ENCODE measurements at places on chromosomes 4 and X.

DNA sequence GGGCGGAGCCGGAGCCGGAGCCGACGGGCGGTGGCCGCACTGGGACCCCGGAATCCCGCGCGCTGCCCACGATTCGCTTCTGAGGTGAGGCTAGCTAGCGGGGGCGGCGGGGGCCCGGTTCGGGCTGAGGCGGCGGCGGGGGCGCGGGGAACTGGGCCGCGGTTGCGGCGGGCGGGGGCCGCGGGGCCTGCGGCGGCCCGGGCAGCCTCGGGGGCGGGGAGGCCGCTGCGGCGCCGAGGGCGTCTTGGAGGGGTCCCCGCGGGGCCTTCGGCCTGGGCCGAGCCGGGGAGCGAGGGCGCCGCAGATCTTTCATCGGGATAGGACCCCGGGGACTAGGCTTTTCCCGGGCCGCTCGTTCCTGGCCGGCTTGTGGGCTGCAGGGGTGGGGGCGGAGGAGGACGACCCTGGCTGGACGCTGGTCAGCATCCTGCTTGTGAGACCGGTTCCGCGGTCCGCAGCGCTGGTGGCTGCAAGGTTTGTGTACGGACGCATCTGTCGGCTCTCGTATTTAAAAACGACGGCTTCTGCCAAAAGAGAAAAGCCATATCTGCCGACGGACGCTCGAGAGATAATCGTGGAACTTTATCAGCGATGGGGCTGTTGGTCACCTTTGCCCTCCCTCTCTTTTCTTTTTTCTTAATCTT lies 419 bp downstream of the ADD1 start:
- DNase-seq = no peak

DNA sequence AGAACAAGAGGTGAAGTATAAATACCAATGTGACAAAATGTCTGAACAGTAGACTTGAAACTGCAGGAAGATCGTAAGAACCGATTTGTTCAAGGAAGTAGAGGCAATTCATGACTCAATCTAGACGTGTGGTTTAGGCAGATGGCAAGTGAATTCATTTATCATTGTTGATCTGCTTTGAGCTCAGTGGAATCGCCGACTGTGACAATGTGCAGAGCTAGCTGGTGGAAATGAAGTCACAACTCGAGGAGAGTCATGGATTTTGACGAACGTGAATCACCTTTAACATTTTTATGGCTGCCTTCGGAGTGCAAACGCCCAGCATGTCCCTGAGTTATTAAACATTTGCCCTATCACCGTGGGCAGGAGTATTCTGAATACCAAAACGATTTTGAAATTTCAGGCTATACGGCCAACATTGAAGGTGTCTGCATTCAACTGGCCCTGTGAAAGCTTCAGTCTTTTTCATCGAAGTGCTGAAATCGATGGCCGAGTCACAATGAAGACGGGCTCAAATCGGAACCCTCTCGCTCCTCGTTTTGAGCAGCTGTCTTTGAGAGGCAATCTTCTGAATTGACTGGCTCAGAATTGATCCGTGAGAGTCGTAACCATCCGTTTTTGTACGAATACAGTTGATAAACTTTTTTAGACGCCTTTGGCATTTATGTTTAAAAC lies 689 bp upstream of the OGT start:
- DNase-seq = peak; percentile 32

GRCh38 chrX:7083021-7083420 lies 64.5 kb upstream of the STS start:
- DNase-seq = no peak

DNA sequence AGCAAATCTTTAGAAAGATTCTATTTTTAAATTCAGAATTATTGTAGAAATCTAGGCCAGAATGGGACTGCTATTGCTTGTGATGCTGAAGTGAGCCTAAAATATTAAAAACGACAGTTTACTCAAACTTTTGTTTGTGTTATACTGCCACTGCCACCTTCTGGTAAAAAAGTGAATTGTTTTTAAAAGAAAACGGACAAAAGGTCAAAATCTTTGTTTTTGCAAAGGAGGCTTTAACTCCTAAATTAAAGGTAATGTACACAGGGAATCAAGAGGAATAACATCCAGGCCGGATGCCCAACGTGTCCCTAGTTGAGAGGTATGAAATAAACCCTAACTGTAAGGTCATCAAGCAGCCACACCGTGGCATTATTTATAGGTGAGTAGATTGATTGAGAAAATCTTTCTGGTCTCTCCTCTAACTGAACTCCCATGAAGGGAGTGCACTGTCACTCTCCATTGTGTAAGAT lies 338.3 kb upstream of the GALNT7 start:
- DNase-seq = peak; percentile 40

GRCh38 chr4:73740353-73740778 lies at the start of gene CXCL8:
Gene CXCL8 (plus strand): TSS chr4:73740569. CDS start chr4:73740659, 90 bp downstream.
- peak; percentile 71 for DNase-seq

- no peak for DNase-seq
Observed at GRCh38 chr4:26632916-26633315, 49.0 kb downstream of the TBC1D19 start.

- DNase-seq = peak; percentile 96
Observed at GRCh38 chrX:19673375-19674040, 158.2 kb upstream of the MAP3K15 start.

DNA sequence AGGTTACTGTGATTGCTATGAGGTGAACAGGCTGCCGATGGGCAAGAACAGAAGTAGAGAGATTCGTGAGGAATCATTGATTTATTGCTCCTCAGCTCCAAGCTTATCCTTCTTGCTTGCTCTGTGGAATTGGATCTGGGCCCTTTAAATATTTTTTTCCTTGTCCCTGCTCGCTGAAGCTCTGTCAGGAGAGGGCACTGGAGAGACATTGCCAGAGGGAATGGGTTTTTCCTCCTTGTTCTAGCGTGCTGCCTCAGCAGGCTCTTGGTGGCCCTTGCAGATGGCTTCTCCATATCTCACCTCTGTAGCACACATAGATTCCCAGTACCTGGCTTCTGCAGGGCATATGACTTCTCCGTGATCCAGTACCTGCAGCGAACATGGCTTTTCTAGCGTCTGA lies 67.4 kb downstream of the CNGA2 start:
- DNase-seq = peak; percentile 4

DNA sequence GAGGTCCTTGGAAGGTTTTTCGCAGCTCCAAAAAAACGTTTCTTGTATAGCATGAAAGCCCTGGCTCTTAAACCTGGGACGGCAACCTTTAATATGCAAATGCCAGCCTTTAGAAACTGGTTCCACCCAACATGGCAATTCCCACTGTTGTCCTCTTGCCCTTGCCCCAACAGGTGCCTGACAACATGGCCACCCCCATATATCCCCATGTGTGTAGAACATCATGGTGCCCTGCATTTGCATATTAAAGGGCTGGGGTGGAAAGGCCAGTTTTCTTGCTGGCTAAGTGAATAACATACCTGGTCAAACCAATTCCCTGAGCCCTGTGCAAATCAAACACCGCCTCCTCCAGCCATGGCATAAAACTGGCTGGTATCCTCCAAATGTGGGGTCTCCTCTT lies 26.0 kb upstream of the GLRA3 start:
- no peak for DNase-seq

DNA sequence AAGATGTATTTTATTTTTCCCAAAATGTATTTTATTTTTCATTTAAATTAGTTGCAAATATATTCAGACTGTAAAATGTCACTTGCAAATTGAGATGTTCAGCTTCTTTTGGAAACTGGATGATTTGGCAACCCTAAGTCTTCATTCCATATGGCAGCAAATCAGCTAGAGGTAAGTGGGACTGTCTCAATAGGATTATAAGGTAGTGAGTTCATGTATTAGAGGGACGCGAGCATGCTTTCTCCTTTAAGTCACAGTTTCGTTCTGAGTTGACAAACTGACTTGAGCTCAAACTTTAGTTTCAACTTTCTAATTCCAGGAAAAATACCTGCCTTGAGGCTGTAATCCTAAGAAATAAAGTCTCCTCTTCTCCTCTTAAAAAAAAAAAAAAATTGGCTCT lies 44.2 kb upstream of the TMEM131L start:
- DNase-seq = no peak

- no peak for DNase-seq
Observed at GRCh38 chr4:180280726-180281297, 1962.4 kb upstream of the TENM3 start.

DNA sequence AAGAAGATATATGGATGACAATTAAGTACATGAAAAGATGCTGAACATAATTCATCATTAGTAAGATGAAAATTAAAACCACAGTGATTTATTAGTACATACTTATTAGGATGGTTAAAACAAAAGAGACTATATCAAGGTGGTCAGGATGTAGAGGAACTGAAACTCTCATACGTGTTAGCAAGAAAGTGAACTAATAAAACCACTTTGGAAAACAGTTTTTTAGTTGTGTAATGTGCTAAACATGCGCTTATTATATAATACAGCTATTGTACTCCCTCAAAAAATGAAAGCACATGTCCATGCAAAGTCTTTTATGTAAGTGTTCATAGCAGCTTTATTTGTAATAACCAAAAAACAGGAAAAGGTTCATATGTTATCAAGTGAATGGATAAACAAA lies 89.9 kb upstream of the KCTD8 start:
- DNase-seq = no peak

DNA sequence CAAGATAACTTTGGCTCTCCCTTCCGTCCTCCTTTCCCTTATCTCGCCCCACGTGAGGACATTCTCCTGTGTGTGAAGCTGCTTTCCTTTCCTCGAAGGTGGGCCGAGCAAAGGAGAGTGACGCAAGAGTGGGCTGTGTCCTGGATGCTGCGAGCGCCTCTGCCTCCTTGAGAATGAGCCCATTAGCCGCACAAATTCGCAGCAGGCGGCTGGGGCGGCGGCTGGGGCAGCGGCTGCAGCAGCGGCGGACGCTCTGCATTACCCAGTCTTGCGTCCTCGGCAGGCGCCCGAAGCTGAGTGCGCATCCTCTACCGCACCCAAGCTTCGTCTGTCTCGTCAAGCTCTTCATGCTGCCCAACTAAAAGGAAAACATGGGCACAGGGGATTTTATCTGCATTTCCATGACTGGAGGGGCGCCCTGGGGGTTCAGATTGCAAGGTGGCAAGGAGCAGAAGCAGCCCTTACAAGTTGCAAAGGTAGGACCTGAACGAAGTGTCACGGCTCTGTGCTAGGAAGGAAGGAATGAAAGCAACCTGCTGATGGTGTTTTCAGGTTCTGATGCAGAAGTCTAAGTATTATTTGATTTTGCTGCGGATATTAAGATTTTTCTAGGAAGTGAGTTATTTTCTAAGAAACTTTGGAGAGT lies at the start of gene SYNPO2:
Gene SYNPO2 (plus strand): TSS at position 189 of the 646 bp plus-strand sequence. CDS start 183 bp downstream, at position 372.
- peak; percentile 86 for DNase-seq

DNA sequence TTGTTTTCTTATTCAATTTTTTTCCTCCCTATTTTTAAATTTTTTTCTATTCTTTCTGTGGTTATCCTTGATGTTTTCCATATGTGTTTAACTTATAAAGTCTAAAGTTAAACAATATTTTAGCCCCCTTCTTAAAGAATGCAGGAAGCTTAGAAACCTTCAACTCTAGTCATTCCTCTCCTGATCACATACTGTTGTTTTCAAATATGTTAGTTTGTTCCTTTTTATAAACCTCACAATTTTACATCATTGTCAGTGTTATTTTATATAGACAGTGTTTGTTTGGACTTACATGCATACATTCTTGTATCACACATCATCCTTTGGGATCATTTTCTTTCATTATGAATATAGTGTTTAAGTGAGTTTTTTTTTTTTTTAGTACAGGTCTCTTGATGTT lies 31.6 kb downstream of the KANTR start:
- DNase-seq = peak; percentile 7

DNA sequence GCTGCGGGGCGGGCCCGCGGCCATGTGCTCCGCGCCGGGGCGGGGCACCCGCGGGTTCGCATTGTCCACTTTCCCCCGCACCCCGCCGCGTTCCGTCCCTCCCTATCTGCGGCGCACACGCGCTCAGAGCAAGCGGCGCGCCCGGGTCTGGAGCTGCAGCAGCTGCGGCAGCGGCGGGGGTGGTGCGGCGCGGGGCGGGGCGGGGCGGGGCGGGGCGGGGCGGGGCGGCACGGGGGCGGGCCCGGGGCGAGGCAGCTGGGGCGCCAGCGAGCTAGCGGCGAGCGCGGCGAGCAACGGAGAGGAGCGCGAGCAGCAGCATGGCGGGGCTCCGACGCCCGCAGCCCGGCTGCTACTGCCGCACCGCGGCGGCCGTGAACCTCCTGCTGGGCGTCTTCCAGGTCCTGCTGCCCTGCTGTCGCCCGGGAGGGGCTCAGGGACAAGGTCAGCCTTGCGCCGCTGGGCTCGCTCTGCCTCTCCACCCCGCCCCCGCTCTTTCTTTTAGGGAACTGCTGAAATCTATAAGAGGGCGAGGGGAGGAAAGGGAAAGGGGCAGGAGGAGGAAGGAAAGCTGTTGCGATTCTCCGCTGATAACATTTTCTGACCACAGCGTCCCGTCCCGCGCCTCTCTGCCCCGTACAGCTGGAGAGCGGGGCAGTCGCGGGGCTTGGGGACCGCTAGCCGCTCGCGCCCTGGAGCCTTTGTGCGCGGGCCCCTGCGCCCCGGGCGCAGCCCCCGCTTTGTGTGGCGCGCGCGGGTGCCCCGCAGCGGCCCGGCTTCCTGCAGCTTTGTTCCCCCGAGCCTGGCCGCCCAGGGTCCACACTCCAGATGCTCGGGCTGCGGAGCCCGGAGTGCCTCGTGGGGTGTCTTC lies at the start of gene TMEM131L:
Gene TMEM131L (plus strand): TSS at position 280 of the 868 bp plus-strand sequence. CDS start 38 bp downstream, at position 318.
- peak; percentile 72 for DNase-seq

DNA sequence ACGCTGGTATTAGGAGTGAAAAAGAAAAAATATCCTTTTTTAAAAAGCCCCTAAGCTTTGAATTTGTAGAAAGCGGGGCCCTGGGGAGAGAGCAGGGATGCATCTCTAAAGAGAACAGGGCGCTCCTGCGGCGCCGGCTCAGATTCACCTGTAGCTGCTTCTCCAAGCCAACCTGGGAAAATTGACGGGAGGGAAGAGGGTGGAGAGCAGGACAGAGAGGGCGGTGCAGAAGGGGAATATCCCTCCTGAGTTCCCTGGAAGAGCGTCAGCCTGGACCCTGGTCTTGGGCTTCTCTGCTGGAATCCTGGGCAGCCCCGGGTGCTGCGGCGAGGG lies 776 bp upstream of the SOWAHD start:
- no peak for DNase-seq

Measured in fibroblast of skin of scalp (primary cell).